ENCODE measurements at places on chromosomes 7 and 10. TPM values are rescaled to one million over a fixed set of nuclear protein-coding genes. Genes with fewer than 3 reads are reported as not detected.

The EIF4EBP2 gene
- 45.3 TPM for total RNA-seq

The HUS1 gene
- 40.5 TPM for total RNA-seq

DNA sequence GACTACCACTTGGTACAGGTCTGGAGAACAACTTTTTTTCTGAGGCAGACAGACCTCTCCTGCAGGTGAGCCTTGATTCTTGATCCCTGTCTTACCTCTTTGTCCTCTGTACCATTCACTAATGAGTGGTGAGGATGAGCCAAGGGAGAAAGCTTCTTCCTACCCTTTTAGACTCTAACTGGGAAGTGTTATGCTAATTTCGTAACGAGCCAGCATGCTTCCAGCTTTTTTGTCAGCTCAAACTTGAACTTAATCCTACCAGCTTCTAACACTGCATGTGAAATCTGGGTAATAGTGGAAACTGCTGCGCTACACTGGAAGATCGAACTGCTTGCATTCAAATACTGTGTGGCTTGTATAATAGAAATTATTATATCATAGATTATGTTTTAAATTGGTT lies 87.0 kb downstream of the NEUROD6 start:
- DNase-seq = no peak

- DNase-seq = no peak
These were observed 24.1 kb downstream of the PRF1 start for GRCh38 chr10:70578371-70578947.

The PLAC9 gene
- total RNA-seq = 3.9 TPM

GRCh38 chr10:101329341-101330032 lies 24.5 kb upstream of the BTRC start:
- DNase-seq = no peak

- no peak for DNase-seq
These were observed 6.4 kb downstream of the OR2F1 start for GRCh38 chr7:143960813-143961610.

DNA sequence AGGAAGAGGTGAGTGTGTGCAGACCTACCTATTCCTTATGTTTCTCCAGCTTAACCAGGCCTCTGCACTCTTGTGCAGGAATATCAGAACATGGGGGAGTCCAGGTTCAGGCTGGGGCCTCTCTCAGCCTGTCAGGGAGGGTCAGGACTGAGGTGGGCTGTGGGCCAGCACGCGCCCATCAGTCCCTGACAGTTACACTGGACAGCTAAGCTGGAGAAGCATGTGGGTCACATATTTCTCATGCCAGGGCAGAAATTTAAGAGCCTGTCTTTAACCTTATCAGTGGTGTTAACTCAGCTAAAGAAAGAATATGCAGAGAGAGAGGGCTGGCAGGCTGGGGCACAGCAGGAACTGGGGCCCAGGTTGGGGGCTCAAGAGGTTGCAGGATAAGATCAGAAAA lies 8.7 kb upstream of the POLD2 start:
- DNase-seq = no peak

The PLXNA4 gene
- total RNA-seq = 0.29 TPM

- DNase-seq = no peak
These were observed 322.1 kb upstream of the AUTS2 start for GRCh38 chr7:69276011-69276729.

The CNTNAP2 gene
- total RNA-seq = 4.2 TPM

The HGF gene
- 11.5 TPM for total RNA-seq

Measured in right lobe of liver (tissue), 6 donors.